ENCODE measurements at places on chromosomes 13 and 19. TPM values are rescaled to one million over a fixed set of nuclear protein-coding genes. Genes with fewer than 3 reads are reported as not detected.

DNA sequence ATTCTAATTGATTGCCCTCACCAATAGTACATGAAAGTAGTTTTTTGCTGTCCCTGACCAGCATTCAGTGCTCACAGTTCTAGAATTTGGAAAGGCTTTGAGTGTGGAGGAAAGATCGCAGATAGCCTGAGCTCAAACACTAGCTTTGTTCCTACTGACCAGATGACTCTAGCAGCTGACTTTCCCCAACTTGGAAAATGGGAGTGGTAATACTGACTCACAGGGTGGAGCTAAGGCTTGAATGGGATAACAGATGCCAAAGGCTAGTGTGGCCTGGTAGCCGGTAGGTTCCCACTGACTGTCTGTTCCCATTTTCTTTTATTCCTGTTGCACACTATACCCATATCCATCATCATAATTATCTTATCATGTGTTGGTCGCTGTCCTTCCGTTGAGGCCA is 3.7 kb downstream of the ZSCAN22 start:
- DNase-seq = no peak

- DNase-seq = no peak
Observed at GRCh38 chr13:39463611-39464010, 139.4 kb downstream of the LHFPL6 start.

DNA sequence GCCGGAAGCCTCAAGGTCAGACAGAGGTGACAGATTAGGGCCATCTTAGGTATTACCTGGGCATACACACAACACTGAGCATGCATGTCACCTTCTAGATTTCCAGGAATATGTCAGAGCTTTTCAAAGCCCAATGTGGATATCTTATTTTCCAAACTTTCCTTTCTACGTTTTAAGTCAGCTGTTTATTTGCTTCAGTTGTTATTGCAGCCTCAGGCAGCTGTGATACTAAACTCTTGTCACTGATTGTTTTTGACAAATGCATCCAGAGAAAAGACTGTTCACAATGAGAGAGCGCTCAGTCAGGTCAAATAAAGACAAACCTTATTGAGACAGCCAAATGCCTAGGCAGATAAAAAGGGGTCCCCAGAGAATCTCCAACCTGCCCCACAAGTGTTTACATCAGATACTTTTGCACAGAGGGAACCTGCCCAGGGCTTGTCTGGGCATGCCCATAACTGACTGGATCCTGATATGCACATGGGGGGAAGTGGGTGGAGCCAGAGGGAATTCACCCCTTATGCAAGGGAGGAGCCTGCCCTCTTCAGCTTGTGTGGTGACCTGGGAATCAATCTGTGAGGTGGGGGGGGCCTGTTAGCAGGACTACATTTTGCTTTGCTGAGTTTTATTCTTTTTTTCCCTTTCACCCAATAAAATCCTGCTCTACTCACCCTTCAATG is 28.5 kb downstream of the MED4 start:
- DNase-seq = no peak

Gene CEACAM8
- polyA plus RNA-seq = not detected

DNA sequence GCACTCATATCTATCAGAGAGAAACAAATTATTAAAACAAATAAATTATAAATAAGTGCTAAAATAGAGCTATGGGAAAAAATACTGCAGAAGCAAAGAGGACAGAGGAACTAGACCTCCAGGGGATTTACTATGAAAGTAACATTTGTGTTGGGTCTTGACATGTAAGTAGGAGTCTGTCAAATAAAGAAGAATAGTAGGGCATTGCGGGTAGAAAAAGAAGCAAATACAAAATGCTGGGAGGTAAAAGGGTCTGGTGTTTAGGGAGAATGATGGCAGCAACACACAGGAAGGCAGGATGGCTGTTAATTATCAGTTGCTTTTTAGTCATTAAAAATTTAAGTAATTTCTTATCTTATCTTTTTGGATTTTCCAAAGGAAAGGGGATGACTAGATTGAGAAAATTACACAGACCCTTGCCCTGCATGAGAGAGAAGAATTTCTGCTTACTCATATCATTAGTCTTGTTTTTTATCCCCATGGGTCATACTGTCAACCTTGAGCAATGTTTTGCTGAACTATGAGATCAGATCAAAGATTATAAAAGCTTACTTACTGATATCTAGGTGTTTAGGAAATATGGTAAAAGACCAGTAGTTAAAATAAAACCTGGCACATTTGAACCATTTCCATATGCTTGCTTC is 472.7 kb downstream of the DIAPH3 start:
- no peak for DNase-seq

Gene KLK12
- not detected for polyA plus RNA-seq

Gene ZNF486
- 2.0 TPM for polyA plus RNA-seq

DNA sequence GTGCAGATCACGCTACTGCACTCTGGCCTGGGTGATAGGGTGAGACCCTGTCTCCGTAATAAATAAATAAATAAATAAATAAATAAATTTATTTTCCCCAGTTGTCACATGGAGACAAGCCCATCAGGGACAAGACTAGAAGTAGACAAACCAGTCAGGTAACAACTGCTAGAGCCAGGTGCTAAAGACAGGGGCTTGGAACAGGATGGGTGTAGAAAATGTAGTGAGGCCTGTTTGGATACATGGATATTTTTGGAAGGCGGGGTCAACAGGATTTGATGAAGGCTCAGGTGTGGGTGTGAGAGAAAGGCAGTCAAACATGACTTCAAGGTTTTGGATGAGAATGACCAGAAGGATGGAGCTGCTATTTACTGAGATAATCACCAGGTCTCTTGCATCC is 27.7 kb upstream of the TPM4 start:
- DNase-seq = no peak

DNA sequence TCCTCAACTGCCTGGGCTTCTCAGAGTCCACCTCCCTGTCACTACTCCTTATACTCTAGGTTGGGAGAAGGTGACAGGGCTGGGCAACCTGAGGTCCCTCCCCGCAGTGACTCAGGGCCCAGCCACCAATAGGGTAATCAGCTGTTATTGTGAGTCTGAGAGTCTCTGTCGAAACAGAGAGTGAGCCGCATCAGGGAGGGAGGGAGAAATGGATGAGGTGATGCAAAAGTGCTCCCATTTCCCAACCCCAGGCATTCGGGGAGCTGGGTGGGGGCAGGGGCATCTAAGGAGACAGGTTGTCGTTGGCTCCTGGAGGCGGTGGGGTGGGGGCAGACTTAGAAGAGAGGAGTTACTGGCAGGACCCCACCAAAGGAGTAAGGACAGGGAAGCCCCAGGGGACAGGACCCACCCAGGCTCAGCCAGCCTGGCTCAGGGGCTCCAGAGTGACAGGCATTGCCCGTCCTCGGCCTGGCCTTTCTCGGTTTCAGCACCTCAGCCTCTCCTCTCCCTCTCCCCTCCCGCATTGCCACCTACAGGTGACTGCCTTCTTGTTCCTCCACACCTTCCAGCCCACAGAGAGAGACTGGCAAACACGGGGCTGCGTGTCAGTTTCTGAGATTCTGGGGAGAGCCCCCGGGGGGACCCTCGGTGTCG is at the start of gene DMKN:
DMKN (minus strand) TSS at position 22 of the 654 bp plus-strand sequence. CDS start 174 bp downstream, outside the sequence.
- DNase-seq = no peak

DNA sequence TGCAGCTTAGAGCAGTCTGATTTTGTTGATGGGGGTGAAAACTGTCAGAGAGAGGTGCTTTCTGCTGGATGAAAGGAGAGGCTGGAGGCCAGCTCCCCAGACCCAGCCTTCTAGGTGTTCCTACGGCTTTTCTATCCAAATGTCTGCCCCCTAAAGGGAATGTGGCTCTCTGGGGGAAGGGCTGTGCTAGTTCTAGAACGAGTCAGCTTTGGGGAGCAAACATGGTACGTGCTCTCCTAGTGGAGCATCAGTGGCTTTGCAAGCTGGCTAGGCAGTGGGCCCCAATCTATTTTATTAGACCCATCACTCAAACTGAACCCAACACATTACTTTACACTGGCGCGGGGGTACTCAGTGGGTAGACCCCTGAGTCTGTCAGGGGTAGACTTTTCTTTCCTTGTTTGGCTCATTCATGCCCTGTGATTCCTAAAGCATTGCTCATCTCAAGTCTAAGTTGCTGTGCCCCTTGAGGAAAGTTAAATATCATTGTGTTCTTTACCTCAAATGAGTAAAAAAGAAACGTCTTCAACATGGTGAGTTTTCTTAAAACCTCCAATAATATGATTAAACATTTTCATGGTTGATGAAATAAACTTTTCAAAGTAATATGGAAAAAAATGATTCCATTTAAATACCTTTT is 254.9 kb downstream of the DLEU7 start:
- no peak for DNase-seq

DNA sequence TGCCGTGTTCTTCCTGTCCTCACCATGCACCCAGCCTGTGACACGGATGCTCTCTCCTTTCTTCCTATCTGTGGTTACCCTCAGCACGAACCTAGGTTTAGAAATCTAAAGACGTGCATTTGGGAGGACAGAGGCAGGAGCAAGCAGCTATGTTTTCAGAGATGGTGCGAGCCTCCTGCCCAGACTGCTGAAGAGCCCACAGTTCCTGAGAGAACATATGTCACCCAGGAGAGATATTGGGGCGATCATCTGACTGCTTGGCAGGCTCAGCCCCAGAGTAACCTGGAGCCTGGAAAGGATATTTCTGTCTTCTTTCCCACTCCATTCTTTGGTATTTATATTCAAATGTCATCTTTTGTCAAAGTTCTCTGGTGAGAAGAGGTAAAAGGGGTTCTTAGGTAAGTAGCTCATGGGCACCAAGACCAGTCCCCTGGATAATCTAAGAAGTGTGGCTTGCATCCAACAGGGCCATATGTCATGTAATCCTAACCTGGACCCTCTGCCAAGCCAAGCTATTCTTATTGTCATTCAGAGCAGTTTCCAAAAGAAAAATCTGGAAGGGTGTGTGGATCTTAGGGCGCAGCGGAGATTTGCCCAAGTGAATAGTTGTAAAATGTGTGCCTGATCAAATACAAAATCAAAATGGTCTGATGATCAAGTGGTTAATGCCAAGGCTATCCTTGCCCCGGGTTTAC is 59.5 kb downstream of the FGF9 start:
- no peak for DNase-seq

GRCh38 chr13:45695198-45695730 is 6.9 kb upstream of the CBY2 start:
- no peak for DNase-seq

DNA sequence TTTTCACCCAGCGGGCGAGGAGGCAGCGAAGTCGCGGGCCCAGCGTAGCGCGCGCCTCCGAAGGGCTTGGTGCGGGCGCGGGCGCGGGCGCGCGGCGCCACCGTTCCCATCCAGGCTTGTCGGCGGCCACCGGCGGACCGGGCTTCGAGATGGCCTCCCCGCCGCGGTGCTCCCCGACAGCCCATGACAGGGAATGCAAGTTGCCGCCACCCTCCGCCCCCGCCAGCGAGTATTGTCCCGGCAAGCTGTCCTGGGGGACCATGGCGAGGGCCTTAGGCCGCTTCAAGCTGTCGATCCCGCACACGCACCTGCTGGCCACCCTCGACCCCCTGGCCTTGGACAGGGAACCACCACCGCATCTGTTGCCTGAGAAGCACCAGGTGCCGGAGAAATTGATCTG is at the start of gene WDR88:
WDR88 (plus strand) TSS at position 94 of the 400 bp plus-strand sequence; CDS start at position 150, 56 bp downstream.
- no peak for DNase-seq

DNA sequence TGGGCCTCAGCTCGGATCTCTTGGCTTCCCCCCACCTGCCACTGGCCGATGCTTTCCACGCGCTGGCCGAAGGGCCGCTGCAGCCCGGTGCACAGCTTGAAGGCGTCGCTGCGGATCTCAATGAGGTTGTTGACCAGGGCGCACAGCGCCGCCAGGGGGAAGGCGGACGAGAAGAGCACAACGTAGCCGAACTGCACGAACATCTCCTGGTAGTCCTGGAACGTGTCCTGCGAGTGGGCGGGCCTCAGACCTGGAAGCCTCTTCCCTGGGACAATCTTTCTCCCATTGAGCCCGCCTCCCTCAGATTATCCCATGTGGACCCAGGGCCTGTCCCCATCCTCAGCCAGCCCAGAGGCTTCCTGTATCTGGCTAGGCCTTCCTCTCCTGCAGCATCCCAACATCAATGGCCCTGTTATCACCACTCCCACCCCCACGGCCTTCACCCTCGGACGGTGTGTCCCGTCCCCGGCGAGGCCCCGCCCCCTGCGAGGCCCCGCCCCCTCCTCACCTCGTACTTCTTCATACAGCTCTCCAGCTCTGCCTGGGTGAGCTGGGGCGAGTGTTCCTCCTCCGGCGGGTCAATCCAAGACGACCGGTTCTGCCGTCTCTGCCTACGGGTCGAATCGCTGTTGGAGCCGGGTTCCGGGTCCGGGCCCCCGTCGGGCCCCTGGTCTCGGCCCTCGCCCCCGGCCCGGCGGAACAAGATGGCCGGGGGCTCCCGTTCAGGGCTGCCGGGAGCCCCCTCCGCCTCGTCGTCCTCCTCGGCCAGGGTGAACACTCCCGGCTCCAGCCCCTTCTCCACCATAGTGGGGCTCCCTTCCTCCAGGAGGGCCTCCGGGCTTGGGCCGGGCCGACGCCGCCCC is 6.8 kb downstream of the ANO8 start:
- DNase-seq = no peak

- no peak for DNase-seq
Observed at GRCh38 chr19:16790051-16790450, 39.1 kb upstream of the SIN3B start.

GRCh38 chr19:50214699-50215543 is 11.5 kb downstream of the MYH14 start:
- DNase-seq = no peak

Gene LILRB1
- 0.56 TPM for polyA plus RNA-seq

DNA sequence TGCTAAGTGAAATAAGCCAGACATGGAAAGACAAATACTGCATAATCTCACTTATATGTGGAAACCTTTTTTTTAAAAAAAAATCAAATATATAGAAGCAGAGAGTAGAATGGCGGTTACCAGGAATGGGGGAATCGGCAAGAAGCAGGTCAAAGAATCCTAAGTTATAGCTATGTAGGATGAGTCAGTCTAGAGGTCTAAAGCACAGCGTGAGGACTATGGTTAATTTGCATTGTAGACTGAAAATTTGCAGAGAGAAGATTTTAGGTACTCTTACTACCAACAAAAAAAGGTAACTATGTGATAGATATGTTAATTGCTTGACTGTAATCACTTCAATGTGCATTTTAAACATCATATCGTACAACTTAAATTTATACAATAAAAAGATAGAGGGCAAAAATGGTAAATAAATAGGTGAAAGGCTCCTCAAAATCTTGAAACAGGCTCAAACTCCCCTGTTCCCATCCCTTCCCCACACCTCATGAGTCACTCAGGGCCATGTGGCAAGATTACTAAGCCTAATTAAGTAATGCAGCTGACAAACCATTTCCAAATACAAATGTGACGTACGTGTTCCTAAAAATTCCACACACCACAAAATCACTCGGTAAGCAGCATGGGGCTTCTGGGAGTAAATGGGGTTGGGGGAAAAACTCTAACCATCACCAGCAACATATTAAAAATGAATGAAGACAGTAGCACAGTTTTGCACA is 159.0 kb downstream of the USP12 start:
- DNase-seq = no peak

- DNase-seq = no peak
Observed at GRCh38 chr13:107275945-107276614, 708.1 kb upstream of the ARGLU1 start.

- no peak for DNase-seq
Observed at GRCh38 chr19:28334419-28334818, 878.5 kb downstream of the UQCRFS1 start.

- DNase-seq = no peak
Observed at GRCh38 chr19:45848922-45849321, 14.0 kb downstream of the SYMPK start.

GRCh38 chr19:2858864-2859263 is 8.3 kb upstream of the ZNF556 start:
- DNase-seq = no peak

Gene SOX21
- polyA plus RNA-seq = not detected

GRCh38 chr13:37791699-37792098 is 77.9 kb downstream of the TRPC4 start:
- DNase-seq = no peak

Gene MEX3D
- 2.6 TPM for polyA plus RNA-seq

GRCh38 chr13:72218966-72219365 is 352.0 kb upstream of the DACH1 start:
- DNase-seq = no peak

Gene PPP6R1
- polyA plus RNA-seq = 27.0 TPM

All from pancreas (tissue), 10 donors.